Aorta (tissue), 5 donors: ENCODE measurements at places on chromosomes 13 and 19. TPM values are rescaled to one million over a fixed set of nuclear protein-coding genes. Genes with fewer than 3 reads are reported as not detected.

Gene KLK7
- not detected for total RNA-seq

DNA sequence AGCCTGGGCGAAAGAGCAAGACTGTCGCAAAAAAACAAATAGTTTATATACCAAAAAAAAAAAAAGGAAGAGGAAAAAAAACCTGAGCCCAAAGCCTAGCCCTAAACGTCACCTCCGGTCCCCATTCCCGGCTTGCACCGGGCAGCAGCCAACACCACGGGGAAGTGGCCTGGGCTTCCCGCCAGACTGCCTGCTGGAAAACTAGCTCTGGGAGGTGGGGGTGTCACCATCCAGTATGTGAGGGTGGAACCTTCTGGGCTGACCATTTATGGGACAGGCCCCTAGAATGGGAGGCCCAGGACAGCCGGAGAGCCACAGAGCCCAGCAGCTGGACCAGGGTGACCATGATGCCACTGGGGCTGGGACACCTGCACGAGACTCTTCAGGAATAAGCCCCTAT, 37.3 kb downstream of the IL12RB1 start:
- DNase-seq: peak; percentile 99

Gene ZNF568
- 15.8 TPM for total RNA-seq

Gene WDR87
- total RNA-seq: not detected

Gene ZNF429
- 5.8 TPM for total RNA-seq
